ENCODE measurements at places on chromosomes 11 and 22.

DNA sequence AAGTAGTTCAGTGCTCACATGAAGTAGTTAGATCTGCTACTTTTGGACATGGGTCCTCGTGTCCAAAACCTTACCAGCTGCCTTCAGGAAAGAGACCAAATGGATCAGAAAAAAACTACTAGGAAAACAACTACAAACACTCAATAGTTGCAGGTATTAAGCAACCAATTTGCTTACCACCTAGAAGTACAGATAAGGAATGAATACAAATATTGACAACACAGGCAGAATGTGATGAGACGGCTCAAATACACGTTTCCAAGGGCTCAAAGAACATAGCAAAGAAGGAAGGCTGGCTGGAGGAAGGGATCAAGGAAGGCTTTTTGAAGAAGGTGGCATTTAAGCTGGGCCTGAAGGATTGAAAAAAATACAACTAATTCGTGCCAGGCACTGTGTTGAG, 41.8 kb downstream of the NRXN2 start:
- DNase-seq: no peak

GRCh38 chr11:95950905-95951304, 27.0 kb upstream of the MTMR2 start:
- DNase-seq: no peak

GRCh38 chr11:47056261-47056915, 119.8 kb downstream of the CSTPP1 start:
- no peak for DNase-seq

GRCh38 chr11:62555464-62556107, 9.0 kb upstream of the AHNAK start:
- no peak for DNase-seq

- DNase-seq: no peak
Measured at GRCh38 chr11:110147962-110148709, 54.9 kb downstream of the ZC3H12C start.

Measured in activated T-helper 1 cell treated with Interleukin-2 at 50 U/mL for 16 hours (primary cell).